Activated CD4-positive, alpha-beta memory T cell treated with anti-CD3 and anti-CD28 coated beads for 36 hours (primary cell): ENCODE measurements at places on chromosomes 2 and 18. TPM values are rescaled to one million over a fixed set of nuclear protein-coding genes. Genes with fewer than 3 reads are reported as not detected.

LIPG gene
- total RNA-seq, result 0.50 TPM

LTBP1 gene
- total RNA-seq, result 0.27 TPM

CTIF gene
- total RNA-seq, result 5.8 TPM

INHBB gene
- not detected for total RNA-seq

KCNS3 gene
- total RNA-seq, result 0.19 TPM

LHCGR gene
- total RNA-seq, result not detected

TFCP2L1 gene
- total RNA-seq, result 0.24 TPM

EMX1 gene
- total RNA-seq, result not detected

CD8A gene
- total RNA-seq, result 2.7 TPM

MPP4 gene
- not detected for total RNA-seq

CDC42EP3 gene
- total RNA-seq, result 24.8 TPM
